CD4-positive, alpha-beta T cell (primary cell): ENCODE measurements at places on chromosomes 13 and 19.

DNA sequence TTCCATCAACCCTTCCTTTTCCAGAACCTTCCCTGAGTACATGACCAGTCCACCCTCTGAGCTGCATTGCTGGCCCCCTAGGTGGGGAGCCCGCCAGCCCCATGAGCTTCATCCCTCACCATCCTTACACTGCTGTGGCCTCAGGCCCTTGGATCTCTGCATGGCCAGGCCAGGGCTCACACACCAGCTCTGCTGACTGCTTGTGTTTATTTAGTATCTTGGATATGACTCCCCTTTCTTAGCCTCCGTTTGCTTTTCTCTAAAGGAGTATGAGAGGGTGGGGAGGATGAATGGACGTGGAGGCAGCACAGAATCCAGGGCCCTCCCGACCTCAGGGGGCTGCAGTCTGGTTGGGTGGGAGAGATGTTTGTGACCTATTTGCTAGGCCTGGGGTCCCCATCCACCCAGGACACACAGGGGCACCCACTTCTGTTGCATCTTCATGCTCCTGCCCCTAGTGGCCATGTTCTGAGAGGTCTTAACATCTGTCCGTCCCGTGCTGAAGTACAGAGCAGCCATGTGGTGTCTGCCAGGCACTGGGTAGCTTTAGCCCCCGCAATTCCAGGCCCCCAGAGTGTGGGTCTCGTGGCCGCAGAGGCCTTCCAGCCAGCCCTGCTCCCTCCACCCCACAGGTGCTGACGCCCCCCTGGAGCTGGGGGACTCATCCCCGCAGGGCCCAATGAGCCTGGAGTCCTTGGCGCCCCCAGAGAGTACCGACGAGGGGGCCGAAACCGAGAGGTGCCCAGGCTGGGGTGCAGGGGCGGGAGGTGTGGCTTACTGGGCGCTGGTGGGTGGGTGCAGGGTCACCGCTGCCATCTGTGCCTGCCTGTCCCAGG is 13.0 kb downstream of the ARHGEF1 start:
- DNase-seq: no peak

DNA sequence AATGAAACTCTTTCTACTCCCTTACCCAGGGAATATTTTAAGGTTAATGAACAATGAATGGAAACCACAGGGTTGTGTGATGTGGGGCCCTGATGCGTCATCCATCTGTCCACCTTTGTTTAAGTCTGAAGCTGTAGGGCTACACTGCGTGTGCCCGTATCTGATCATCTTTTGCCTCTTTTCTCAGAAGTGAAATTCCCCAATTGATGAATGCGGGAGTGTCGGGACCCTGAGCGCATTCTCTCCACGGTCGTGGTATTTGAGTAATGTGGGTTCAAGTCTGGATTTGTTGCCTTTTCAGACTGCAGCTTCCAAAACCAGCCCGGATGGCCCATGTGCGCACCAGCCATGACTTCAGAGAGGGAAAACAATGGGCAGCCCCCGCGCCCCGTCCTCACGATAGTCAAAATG is 112.3 kb downstream of the COL4A2 start:
- no peak for DNase-seq

- no peak for DNase-seq
Observed at GRCh38 chr13:29859971-29860370, 9.6 kb upstream of the UBL3 start.

DNA sequence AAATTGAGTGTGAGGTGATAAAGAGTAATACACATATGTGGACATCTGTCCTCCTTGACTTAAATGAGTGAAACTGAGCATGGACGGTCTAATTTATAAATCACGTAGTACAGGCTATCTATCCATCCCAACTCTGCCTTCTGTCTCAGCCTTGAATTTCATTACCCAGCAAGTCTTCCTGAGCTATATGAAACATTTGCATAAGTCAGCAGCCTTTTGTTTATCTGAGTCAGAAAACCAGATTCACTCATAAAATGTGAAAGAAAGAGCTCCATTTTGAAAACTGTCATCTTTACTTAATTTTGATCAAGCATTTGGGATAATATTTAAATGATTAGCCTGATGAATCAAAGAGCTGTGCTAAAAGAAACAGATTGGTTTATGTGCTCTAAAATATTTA is 197.9 kb downstream of the LHFPL6 start:
- DNase-seq: no peak

- DNase-seq: no peak
Observed at GRCh38 chr13:25288966-25289365, 1.7 kb upstream of the MTMR6 start.
